A549 treated with AZD2906 at 1 μM for 4 hours (cell line): ENCODE measurements at places on chromosomes 2 and 18. TPM values are rescaled to one million over a fixed set of nuclear protein-coding genes. Genes with fewer than 3 reads are reported as not detected.

Gene BCL2
- 0.48 to 0.66 TPM (median 0.58 TPM) in 5 replicates for total RNA-seq

Gene PJVK
- 1.1 to 1.6 TPM (median 1.4 TPM) in 5 replicates for total RNA-seq

Gene COL5A2
- total RNA-seq: 45.3 to 79.4 TPM (median 67.0 TPM) in 5 replicates

Gene DNAJC5G
- total RNA-seq: not detected in 5 replicates

Gene STON1
- total RNA-seq: 0.28 to 0.42 TPM (median 0.39 TPM) in 5 replicates

Gene VIT
- total RNA-seq: not detected in 5 replicates

Gene VWC2L
- not detected in 5 replicates for total RNA-seq

Gene DUSP11
- 37.2 to 42.6 TPM (median 39.3 TPM) in 5 replicates for total RNA-seq

Gene SERPINB13
- not detected in 5 replicates for total RNA-seq

Gene PARD3B
- 0.76 to 1.1 TPM (median 1.1 TPM) in 5 replicates for total RNA-seq

Gene PLEKHM3
- 1.8 to 3.1 TPM (median 2.4 TPM) in 5 replicates for total RNA-seq

Gene SEMA4C
- total RNA-seq: 16.4 to 19.9 TPM (median 18.6 TPM) in 5 replicates

Gene BOLL
- not detected in 5 replicates for total RNA-seq

Gene GPR45
- 0.06 TPM in 1 of 5 replicates, not detected in the others for total RNA-seq

Gene DOK1
- total RNA-seq: 3.4 to 4.9 TPM (median 4.4 TPM) in 5 replicates

Gene EML6
- 1.3 to 1.5 TPM (median 1.4 TPM) in 5 replicates for total RNA-seq

Gene AGXT
- total RNA-seq: not detected in 5 replicates

Gene CD207
- not detected in 5 replicates for total RNA-seq

Gene OSR1
- 7.3 to 9.7 TPM (median 7.4 TPM) in 5 replicates for total RNA-seq

Gene STRN
- 11.4 to 16.6 TPM (median 15.7 TPM) in 5 replicates for total RNA-seq

Gene ARHGAP25
- total RNA-seq: 0.16 to 0.35 TPM (median 0.22 TPM) in 5 replicates

Gene CAVIN2
- total RNA-seq: 45.9 to 78.6 TPM (median 67.9 TPM) in 5 replicates

Gene SCYGR4
- not detected in 5 replicates for total RNA-seq

Gene LRRTM1
- not detected in 5 replicates for total RNA-seq

Gene NEUROD1
- total RNA-seq: not detected in 5 replicates

Gene CNTNAP5
- total RNA-seq: not detected in 5 replicates

Gene DNAH7
- 0.66 to 1.6 TPM (median 0.91 TPM) in 5 replicates for total RNA-seq

Gene SERPINB7
- 1.6 to 3.0 TPM (median 2.2 TPM) in 5 replicates for total RNA-seq

Gene TEX44
- total RNA-seq: not detected in 5 replicates

Gene KCNIP3
- 1.4 to 2.4 TPM (median 2.2 TPM) in 5 replicates for total RNA-seq

Gene VIL1
- 0.16 to 0.36 TPM (median 0.28 TPM) in 5 replicates for total RNA-seq

Gene INHBB
- 23.1 to 29.9 TPM (median 26.3 TPM) in 5 replicates for total RNA-seq

Gene ANKMY1
- 8.5 to 10.6 TPM (median 9.9 TPM) in 5 replicates for total RNA-seq

Gene INHA
- total RNA-seq: 0.21 to 0.59 TPM (median 0.52 TPM) in 5 replicates

Gene STEAP3
- total RNA-seq: 44.8 to 53.7 TPM (median 48.2 TPM) in 5 replicates

Gene IL1R2
- 0.53 to 1.5 TPM (median 1.2 TPM) in 5 replicates for total RNA-seq

Gene CRACDL
- total RNA-seq: 3.4 to 4.6 TPM (median 3.7 TPM) in 5 replicates

Gene ARHGEF33
- 0.02 to 0.16 TPM (median 0.03 TPM) in 3 of 5 replicates, not detected in the others for total RNA-seq

Gene WDFY1
- 29.7 to 36.6 TPM (median 34.8 TPM) in 5 replicates for total RNA-seq

Gene TMEM247
- total RNA-seq: not detected in 5 replicates

Gene C18orf32
- total RNA-seq: 16.3 to 23.8 TPM (median 22.8 TPM) in 5 replicates

Gene MFSD2B
- total RNA-seq: 0.42 to 0.79 TPM (median 0.56 TPM) in 5 replicates

Gene ABHD1
- 1.3 to 1.6 TPM (median 1.3 TPM) in 5 replicates for total RNA-seq

Gene PSMA8
- total RNA-seq: not detected in 5 replicates

Gene ANO7
- total RNA-seq: 1.6 to 2.0 TPM (median 1.9 TPM) in 5 replicates

Gene TEKT4
- not detected in 5 replicates for total RNA-seq

Gene KCNJ3
- not detected in 5 replicates for total RNA-seq

Gene IL36B
- 0.11 to 0.14 TPM in 2 of 5 replicates, not detected in the others for total RNA-seq

Gene MYO5B
- total RNA-seq: 6.7 to 8.7 TPM (median 8.0 TPM) in 5 replicates

Gene RUFY4
- 0.08 TPM in 1 of 5 replicates, not detected in the others for total RNA-seq

Gene CGREF1
- total RNA-seq: 6.8 to 7.9 TPM (median 7.3 TPM) in 5 replicates

Gene POU3F3
- 0.02 TPM in 2 of 5 replicates, not detected in the others for total RNA-seq

Gene SERPINB11
- total RNA-seq: 0.03 to 0.16 TPM in 2 of 5 replicates, not detected in the others

Gene ITGB1BP1
- total RNA-seq: 166 to 178 TPM (median 173 TPM) in 5 replicates

Gene GPR75
- total RNA-seq: 1.2 to 2.0 TPM (median 1.6 TPM) in 5 replicates

Gene UGT1A5
- total RNA-seq: 0.03 to 0.09 TPM (median 0.05 TPM) in 3 of 5 replicates, not detected in the others

Gene FAM237A
- total RNA-seq: not detected in 5 replicates
